NCI-H187 (cell line): ENCODE measurements at places on chromosomes 1 and 21.
A peak's percentile ranks its signal among the peaks of the same experiment; 100 is the strongest.

GRCh38 chr1:209603877-209604276, 20.4 kb downstream of the CAMK1G start:
- no peak for DNase-seq

GRCh38 chr1:40630488-40631223, 34.8 kb downstream of the RIMS3 start:
- no peak for DNase-seq

GRCh38 chr21:44497703-44498126, 42.3 kb downstream of the KRTAP10-1 start:
- DNase-seq = peak; percentile 71

DNA sequence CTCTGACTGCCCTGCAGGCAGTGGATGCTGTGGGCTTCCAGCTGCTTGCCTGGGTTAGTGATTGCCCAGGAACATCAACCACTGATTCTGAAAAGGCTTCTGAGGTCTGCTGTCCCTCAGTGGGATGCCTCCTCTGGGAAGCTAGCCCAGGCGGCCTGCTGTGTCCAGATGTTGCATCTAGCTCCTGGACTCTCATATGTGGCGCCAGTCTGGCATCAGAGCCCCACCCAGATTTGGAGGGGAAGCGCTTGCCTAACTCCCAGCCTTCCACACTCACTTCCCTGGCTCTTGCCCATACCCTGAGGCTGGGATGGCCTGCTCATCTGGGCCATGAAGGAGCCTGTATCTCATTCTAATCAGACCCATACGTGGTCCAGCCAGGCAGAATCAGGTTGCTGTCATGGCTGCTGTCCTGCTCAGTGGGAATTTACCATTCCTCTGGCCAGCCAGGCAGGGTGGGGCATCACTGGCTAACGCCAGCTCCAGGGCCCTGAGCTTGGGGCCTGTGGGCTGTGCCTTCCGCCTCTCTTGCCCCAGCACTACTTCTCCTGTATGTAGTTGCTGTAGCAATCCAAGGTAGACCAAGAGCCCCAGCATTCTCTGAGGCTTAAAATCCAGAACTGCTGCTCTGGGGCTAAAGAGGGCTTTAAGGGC, 4.1 kb downstream of the CSF1 start:
- DNase-seq = no peak

DNA sequence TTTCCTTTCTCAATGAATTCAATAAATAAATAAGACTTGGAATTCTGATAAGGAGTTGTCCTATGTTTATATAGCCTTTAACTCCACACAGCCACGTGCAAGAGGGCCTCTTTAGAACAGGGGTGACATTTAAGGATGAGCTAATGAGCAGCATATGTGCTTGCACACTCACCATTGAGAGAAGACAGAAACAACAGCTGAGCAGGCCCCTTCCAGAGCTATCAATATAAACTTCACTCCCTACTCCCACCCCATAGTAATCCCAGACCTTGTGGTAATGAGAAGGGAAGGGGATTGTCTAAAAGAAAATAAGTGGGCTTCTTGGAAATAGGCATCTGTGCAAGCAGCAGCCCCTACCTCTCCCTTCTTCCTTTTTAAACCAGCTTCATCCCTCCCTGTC, 176.0 kb downstream of the SEC16B start:
- no peak for DNase-seq

- no peak for DNase-seq
Observed at GRCh38 chr1:164576291-164577271, 17.6 kb downstream of the PBX1 start.

DNA sequence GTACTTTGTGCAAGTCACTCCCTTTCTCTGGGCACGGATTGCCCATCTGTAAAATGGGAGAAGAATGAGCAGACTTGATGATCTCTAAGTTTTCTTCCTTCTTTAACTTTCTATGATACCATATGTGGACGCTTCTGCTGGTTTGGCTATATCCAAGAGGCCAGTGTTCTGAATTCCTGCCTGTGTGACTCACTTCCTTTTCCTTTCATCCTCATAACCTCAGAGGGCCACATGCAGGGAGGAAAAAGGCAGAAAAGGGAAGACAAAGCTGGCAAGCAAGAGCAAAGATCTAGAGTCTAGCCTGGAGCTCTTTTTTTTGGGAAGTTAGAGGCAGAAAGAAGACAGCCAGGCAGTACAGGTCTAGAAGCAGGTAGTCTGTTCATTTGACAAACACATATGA, 151.2 kb downstream of the OMA1 start:
- no peak for DNase-seq

GRCh38 chr1:98903261-98903660, 101.4 kb downstream of the PLPPR5 start:
- DNase-seq = no peak

DNA sequence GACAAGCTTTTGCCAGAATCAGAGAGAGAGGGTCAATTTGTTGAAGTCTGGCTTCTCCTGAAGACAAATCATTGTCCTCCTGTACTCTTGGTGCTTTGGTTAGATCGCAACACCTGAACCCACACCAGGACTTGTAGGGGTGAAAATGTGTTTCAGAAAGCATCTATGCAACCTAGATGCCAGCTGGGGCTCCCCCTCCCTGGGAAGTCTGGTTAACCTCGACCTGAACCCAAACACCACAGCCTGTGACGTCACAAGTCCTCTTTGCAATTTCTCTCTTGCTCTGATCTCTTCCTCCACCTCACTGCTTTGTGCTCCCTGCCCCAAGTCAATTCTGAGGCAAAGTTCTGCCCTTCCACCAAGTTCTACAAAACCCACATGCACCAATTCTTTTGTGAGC, 42.8 kb upstream of the USP24 start:
- DNase-seq = no peak

GRCh38 chr21:40967771-40968170, 120.8 kb upstream of the DSCAM start:
- DNase-seq = no peak

- DNase-seq = no peak
Observed at GRCh38 chr1:19844731-19845495, 29.8 kb upstream of the RNF186 start.

GRCh38 chr1:19866029-19866428, 16.2 kb upstream of the OTUD3 start:
- no peak for DNase-seq

GRCh38 chr1:24643363-24644099, 429 bp downstream of the SRRM1 start:
- DNase-seq = no peak

- DNase-seq = peak; percentile 18
Observed at GRCh38 chr1:32448773-32449456, 16.0 kb upstream of the ZBTB8B start.

DNA sequence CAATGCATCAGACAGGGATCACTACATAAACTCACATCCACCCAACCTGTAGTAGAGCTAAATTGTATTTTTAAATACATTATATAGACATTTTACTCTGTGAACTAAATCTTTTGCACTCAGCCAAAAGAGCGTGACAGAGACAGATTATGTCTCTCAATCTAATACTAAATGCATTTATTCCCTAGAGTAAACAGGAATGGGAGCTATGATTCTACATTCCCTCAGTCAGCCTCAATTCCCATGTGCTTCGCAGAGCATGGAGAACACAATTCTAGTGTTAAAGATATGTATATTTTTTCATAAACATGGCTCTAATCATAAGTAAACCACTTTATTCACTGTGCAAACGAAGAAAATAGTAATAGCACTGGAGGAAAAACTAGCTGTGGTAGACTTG, 16.5 kb downstream of the PIGK start:
- DNase-seq = no peak

GRCh38 chr1:152768847-152769533, 6.0 kb upstream of the LCE1F start:
- no peak for DNase-seq

GRCh38 chr1:6386371-6386949, 7.1 kb downstream of the ACOT7 start:
- DNase-seq = no peak

- DNase-seq = no peak
Observed at GRCh38 chr1:119101563-119101962, 38.9 kb downstream of the WARS2 start.

- no peak for DNase-seq
Observed at GRCh38 chr1:43366601-43367025, 1.2 kb downstream of the ELOVL1 start.

DNA sequence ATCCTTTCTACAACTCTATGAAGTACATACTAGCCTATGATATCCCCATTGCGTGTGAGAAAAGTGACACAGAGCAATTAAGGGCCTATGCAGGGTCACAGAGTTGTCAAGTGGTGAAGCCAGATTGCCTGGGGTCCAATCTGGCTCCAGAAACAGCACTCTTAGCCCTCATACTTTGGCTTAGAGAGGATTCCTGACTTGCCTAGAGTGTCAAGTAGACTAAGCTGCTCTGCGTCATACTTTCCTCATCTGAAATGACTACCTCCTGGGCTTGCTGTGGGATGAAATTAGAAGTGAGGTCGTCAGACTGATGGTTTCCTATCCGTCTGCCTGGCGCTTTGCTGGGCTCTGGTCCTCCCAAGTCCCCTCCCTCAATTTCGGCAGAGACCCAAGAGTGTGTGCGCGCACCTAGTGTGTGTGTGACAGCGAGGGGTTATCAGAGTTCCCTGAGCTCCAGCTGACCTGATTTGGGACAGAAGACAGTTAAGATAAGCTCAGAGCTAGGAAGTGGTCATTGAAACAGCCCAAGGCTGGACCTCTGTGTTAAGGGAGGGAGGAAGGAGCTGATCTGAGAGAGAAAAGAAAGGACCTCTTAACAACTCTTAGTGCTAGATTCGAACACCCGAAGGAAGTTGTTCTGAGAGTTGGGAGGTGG, 5.4 kb upstream of the NUAK2 start:
- no peak for DNase-seq

DNA sequence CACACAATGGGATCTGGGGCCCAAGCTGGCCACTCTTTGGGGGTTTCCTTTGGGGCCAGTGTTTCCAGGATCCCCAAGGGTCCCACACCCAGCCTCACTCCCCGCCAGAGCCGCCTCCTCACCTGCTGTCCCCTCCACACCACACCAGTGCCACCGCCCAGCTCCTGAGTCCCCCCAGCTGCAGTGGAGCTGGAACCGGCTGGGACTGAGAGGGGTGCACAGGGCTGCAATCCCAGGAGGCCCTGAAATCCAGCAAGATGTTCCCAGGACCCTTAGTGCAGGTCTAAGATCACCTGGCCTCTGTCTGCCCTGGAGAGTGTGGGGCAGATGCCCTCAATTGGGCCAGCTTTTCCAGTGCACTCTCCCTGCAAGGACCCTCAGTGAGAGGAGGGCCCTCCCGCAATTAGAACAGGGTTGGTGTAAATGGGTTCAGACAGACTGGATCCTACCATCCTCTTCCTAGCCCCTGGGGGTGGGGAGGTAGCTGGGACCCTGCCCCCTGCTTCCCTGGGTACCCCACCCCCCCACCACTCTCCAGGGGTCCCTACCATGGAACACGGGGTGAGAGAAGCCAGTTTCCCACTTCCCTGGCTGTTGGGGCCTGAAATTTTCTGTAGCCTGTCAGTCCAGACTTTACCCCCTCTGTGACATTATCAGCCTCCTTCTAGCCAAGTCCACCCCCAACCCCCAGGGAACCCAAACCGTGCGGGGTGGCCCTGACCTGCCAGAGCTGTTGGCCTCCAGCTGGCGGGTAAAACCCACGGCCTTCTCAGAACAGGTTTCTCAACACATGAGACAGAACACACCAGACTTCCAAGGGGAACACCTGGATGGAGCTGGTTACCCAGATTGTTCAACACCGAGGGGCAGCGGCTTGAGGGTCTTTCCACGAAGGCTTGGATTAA, 7.0 kb downstream of the KRTAP10-12 start:
- DNase-seq = no peak

GRCh38 chr1:154788886-154789285, 81.2 kb downstream of the KCNN3 start:
- no peak for DNase-seq

DNA sequence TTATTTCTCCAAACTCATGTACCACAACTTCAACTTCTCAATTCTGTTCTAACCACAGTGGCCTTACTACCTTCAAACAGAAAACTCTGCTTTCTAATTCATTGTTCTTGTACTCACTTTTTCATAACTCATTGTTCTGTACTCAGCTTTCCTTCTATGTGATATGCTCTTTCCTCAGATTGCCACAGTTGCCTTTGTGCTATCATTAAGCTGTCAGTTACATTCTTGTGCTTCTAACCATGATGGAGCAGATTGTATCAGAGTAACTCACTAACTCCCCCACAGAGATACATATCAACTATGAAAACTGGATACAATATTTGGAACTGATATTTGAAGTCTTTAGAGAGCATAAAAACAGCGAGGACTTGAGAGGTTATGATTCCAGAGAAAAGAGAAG, 1213.7 kb downstream of the KCNT2 start:
- no peak for DNase-seq

DNA sequence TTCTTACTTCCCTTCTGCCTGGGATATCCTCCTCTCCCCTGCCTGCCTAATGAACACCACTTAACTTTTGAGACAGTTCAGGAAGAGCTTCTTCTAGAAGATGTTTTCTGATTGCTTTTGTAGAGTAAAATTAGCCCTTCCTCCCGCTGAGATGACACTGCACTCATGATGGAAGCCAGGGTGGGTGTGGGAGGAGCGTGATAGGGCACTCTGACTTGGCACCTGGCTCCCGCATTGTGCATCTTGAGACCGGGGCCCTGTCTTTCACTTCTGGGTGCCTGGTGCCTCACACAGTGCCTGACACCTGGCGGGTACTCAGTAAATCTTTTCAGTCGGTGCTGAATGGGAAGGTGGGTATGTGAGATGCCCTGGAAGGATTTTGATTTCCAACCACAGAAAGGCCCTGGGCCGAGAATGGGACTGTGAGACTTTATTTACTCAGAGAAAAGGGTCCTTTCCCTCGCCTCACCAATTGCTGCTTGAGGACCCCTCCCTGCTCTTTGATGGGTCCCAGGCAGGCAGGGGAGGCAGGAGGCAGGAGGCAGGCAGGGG, 6.8 kb downstream of the THEM5 start:
- no peak for DNase-seq

DNA sequence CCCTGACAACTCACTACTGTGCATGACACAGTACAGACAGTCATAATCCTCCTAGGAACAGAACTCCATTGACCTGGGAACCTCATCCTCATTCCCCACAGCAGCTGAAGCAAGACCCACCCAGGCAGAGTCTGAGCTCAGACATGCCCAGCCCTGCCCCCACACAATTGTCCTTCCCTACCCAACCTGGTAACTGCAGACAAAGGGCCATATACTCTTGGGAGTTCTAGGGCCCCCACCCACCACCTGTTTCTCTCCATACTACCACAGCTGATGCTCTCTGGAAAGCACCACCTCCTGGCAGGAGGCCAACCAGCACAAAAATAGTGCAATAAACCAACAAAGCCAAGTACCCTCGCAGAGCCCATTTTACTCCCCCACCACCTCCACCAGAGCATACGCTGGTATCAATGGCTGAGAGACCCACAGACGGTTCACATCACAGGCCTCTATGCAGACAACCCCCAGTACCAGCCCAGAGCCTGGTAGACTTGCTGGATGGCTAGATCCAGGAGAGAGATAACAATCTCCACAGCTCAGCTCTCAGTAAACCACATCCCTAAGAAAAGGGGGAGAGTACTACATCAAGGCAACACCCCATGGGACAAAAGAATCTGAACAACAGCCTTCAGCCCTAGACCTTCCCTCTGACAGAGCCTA, 159.7 kb upstream of the CXADR start:
- peak; percentile 88 for DNase-seq
